Fibroblast of lung (primary cell): ENCODE measurements at places on chromosomes 2 and 18. TPM values are rescaled to one million over a fixed set of nuclear protein-coding genes. Genes with fewer than 3 reads are reported as not detected.

The FAM124B gene
- total RNA-seq, result not detected in 2 replicates

The HOXD10 gene
- total RNA-seq, result not detected in 2 replicates

The ARHGAP15 gene
- under 0.01 TPM in 1 of 2 replicates, not detected in the other for total RNA-seq

The SERPINB11 gene
- not detected in 2 replicates for total RNA-seq

The RPRM gene
- not detected in 2 replicates for total RNA-seq

The FNDC4 gene
- total RNA-seq, result 12.8 and 18.3 TPM in 2 replicates

The C2orf80 gene
- not detected in 2 replicates for total RNA-seq

The GPR39 gene
- total RNA-seq, result 0.26 and 1.3 TPM in 2 replicates

The RNF152 gene
- total RNA-seq, result 15.2 and 24.4 TPM in 2 replicates

GRCh38 chr2:14516844-14517243, 115.7 kb upstream of the LRATD1 start:
- no peak overlapping the region for H3K27ac ChIP-seq
- H3K4me1 ChIP-seq, result peaks cover 4% of the 10 kb centered on the region
- H3K27me3 ChIP-seq, result no peaks in the 10 kb centered on the region
- DNase-seq, result peak; percentile 83

DNA sequence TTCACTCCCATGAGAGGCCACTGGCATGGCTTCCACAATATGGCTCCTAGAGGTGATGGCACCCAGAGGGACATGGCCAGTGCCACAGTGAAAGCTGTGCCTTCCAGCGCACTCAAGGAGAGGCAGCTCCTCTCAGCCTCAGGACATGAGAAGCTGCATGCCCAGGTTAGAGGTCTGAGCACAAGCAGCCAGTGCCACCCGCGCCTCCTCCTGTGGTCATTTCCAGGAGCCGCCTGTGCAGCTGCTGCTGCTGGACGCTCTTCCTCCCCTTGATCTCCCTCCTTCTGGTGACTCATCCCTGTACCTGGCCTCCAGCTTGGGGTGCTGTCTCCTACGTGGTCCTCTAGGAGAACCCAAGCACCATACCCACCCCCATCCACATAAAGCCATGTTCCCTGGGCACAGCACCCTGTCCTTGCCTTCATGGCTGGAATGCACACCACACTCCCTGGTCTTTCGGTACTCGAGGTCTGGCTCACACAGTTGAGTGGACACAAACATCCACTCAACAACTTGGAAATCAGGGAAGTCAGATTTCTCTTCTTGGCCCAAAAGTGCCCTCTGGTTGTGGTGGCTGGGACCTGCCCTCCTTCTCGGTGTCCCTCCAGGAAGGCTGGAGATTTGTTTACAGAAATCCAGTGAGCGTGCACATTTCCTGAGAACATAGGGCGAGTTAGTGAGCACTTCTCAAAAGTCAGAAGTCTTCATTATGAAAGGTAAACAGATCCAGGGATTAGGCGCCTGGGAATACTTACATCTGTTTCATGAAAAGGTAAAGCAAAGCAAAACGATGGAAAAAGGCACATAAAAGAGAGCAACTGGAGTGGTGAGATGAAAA, 96.7 kb downstream of the EIPR1 start:
- H3K27ac ChIP-seq, result no peak overlapping the region
- H3K4me3 ChIP-seq, result no peak overlapping the region
- no peak for DNase-seq
- H3K4me1 ChIP-seq, result no peaks in the 10 kb centered on the region
- no peaks in the 10 kb centered on the region for H3K27me3 ChIP-seq
- no peaks in the 10 kb centered on the region for H3K36me3 ChIP-seq

DNA sequence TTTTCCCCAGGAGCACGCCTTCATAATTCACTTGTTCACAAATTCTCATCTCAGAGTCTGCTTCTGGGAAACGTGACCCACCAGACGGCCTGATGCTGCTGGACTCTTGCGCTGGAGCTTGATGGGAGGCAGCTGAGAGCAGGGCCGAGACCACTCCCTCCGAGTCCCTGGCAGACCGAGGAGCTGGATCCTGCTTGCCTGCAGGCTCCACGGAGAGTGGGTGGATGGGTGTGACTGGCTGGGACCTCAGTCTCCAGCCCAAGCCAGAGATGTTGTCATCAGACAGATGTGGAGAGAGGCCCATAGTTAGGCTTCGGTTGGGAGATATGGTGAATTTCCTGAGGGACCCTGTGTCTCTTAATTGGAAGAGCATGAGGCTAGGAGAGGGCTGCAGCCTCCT, 76.4 kb downstream of the TSN start:
- peaks cover 3% of the 10 kb centered on the region for H3K27me3 ChIP-seq
- no peaks in the 10 kb centered on the region for H3K4me1 ChIP-seq
- H3K4me3 ChIP-seq, result no peak overlapping the region
- no peak overlapping the region for H3K27ac ChIP-seq
- no peaks in the 10 kb centered on the region for H3K36me3 ChIP-seq

DNA sequence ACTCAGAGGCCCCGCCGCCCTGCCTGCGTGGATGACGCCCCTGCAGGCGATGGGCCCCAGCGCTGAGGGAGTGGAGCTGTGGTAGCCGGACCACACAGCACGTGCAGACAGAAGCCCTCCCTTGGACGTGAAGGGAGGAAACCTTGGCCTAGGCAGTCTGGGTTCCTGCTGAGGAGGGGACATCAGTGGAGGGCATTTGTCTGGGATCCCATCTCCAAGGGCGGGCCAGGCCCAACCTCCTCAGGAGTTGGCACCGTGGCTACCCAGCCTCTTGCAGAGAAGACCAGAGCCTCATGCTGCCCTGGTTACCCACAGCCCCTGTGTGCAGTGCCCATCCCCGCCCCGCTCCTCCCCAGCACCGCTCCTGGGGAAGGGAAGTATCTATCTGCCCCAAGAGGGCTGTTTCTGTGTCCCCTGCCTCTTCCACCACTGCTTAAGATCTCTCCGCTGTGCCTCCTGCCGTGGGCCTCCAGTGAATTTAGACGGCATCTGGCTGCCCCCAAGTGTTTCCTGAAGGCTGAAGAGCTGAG, 241.8 kb downstream of the KLHL29 start:
- DNase-seq, result no peak
- no peaks in the 10 kb centered on the region for H3K27me3 ChIP-seq
- no peak overlapping the region for H3K4me3 ChIP-seq
- H3K36me3 ChIP-seq, result no peaks in the 10 kb centered on the region
- no peaks in the 10 kb centered on the region for H3K4me1 ChIP-seq

- H3K36me3 ChIP-seq, result no peaks in the 10 kb centered on the region
- no peaks in the 10 kb centered on the region for H3K27me3 ChIP-seq
- H3K4me1 ChIP-seq, result peaks cover 3% of the 10 kb centered on the region
- H3K27ac ChIP-seq, result no peak overlapping the region
- DNase-seq, result no peak
Observed at GRCh38 chr2:64023485-64024258, 4.4 kb upstream of the VPS54 start.

DNA sequence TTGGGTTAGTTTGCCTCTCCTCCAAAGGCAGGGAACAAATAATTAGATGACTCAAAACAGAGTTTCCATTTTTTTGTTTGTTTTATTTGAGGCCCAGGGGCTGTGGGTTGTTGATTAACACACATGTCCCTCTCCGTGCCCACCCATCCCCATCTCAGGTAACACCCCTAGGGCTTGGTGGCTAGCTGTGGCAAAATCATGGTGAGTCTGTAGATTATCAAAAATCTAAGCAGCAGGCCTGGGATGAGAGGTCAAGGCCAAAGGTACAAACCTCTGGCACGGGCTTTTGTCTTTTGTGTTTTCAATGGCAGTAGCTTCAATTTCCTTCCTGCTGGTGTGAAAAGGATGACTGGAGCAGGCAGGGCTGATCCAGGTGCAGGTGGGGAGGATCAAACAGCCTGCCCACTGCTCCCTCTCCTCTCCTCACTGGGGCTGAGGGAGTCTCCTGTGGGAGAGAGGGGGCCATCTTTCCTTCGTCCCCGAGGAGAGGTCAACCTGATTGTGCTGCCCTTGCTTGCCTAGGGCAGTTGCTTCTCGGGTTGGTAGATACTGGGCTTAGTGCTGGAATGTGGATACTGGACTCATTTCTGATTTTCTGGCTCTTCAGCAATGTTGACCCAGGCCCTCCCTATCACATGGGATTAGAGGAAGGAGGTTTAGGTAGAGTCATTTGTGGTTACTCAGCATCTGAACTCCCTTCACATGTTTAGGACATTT, 31.9 kb upstream of the EML4 start:
- H3K27me3 ChIP-seq, result no peaks in the 10 kb centered on the region
- DNase-seq, result no peak
- no peak overlapping the region for H3K4me3 ChIP-seq
- no peak overlapping the region for H3K27ac ChIP-seq

GRCh38 chr2:224927011-224927410, 115.3 kb downstream of the DOCK10 start:
- peak overlapping the region; percentile 61 for H3K27ac ChIP-seq
- H3K4me3 ChIP-seq, result no peak overlapping the region
- H3K4me1 ChIP-seq, result peaks cover 19% of the 10 kb centered on the region
- H3K27me3 ChIP-seq, result no peaks in the 10 kb centered on the region
- no peak for DNase-seq

DNA sequence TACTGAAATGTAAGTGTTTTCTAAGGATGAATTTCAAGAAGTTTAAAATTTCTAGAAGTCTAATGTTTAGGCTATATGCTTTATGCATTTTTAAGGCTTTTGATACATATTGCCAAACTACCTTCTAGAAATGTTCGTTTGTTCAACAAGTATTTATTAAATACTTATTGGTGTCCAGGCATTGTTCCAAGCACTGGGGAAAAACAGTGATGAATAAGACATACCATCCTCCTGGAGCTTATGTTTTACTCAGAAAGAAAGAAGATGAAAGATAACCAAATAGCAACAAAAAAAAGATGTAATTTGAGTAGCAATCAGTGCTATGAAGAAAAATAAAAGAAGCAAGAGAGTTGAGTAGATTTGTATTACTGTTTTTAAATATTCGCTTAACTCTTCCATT, 692.9 kb downstream of the SLC4A3 start:
- no peaks in the 10 kb centered on the region for H3K4me1 ChIP-seq
- peak; percentile 19 for DNase-seq
- no peak overlapping the region for H3K4me3 ChIP-seq
- H3K27ac ChIP-seq, result no peak overlapping the region

- no peak overlapping the region for H3K4me3 ChIP-seq
- DNase-seq, result no peak
- no peaks in the 10 kb centered on the region for H3K36me3 ChIP-seq
- H3K27me3 ChIP-seq, result no peaks in the 10 kb centered on the region
Observed at GRCh38 chr18:62655520-62656219, 59.7 kb upstream of the PHLPP1 start.

DNA sequence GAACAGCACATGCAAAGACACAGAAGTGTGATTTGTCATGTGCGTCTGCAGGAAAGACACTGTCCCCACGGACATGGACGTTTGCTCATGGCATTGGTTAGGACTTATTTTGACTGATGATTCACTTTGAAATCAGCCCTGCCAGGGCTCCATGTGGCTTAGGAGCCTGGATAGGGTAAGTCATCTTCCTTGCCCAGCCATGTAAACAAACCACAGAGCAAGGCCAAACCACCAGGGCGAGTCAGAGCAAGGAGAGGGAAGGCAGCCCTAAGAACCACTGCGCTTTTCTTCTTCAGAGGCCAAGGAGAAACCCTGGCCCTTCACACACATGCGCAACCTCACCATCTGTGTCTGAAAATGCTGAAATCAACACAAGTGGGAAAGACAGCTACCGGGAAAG, 88.8 kb downstream of the GFPT1 start:
- H3K4me1 ChIP-seq, result peaks cover 16% of the 10 kb centered on the region
- no peaks in the 10 kb centered on the region for H3K36me3 ChIP-seq
- H3K27ac ChIP-seq, result peak overlapping the region; percentile 5
- no peak overlapping the region for H3K4me3 ChIP-seq
- H3K27me3 ChIP-seq, result no peaks in the 10 kb centered on the region
- DNase-seq, result peak; percentile 92

- H3K36me3 ChIP-seq, result no peaks in the 10 kb centered on the region
- no peak overlapping the region for H3K27ac ChIP-seq
- DNase-seq, result no peak
- no peak overlapping the region for H3K4me3 ChIP-seq
- no peaks in the 10 kb centered on the region for H3K27me3 ChIP-seq
Observed at GRCh38 chr2:96693286-96694200, 46.3 kb downstream of the LMAN2L start.

GRCh38 chr2:197198890-197199289, 111.7 kb downstream of the ANKRD44 start:
- no peak overlapping the region for H3K27ac ChIP-seq
- H3K4me1 ChIP-seq, result no peaks in the 10 kb centered on the region
- H3K36me3 ChIP-seq, result no peaks in the 10 kb centered on the region

DNA sequence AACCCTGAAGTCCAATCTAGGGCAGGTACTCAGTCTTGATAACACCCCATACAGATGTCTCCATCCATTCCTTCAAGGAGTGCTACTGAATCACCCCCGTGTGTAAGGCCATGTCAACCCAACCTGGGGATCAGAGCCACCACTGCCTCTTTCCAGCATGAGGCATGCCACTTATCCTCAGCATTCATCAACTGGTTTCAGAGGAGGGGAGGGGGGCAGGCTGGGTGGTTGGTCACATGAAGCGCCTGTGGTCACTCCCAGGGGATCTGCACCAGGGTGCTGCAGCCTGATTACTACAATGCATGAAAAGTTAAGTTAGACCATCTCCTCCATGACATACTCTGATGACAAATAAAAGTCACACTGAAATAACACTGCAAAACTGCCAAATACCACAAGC, 65.0 kb downstream of the UXS1 start:
- no peaks in the 10 kb centered on the region for H3K36me3 ChIP-seq
- no peaks in the 10 kb centered on the region for H3K4me1 ChIP-seq
- no peak overlapping the region for H3K4me3 ChIP-seq
- no peaks in the 10 kb centered on the region for H3K27me3 ChIP-seq
- H3K27ac ChIP-seq, result no peak overlapping the region

DNA sequence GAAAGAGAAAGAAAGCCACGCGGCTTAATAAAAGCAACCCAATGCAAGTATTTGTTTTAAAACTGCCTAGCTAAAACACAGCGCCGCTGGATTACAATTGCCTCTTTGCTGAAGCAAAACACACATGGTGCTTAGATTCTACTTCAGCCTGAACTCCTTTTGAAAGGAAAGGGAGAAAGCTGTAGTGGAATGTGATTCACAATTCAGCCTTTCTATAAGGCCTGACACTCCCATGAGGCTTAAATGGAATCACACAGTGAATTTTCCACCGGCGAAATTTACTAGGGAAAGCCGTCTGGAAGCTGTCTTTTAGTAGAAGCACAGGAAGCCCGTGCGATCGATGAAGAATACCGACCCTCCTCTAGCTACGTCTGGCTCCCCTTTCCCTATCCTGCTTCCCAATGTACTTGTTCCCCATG, 348.0 kb downstream of the DLGAP1 start:
- H3K27me3 ChIP-seq, result no peaks in the 10 kb centered on the region
- H3K4me1 ChIP-seq, result no peaks in the 10 kb centered on the region
- H3K27ac ChIP-seq, result no peak overlapping the region

GRCh38 chr2:195730912-195731311, 73.9 kb downstream of the SLC39A10 start:
- H3K4me3 ChIP-seq, result no peak overlapping the region
- no peak overlapping the region for H3K27ac ChIP-seq
- no peaks in the 10 kb centered on the region for H3K27me3 ChIP-seq
- DNase-seq, result no peak

DNA sequence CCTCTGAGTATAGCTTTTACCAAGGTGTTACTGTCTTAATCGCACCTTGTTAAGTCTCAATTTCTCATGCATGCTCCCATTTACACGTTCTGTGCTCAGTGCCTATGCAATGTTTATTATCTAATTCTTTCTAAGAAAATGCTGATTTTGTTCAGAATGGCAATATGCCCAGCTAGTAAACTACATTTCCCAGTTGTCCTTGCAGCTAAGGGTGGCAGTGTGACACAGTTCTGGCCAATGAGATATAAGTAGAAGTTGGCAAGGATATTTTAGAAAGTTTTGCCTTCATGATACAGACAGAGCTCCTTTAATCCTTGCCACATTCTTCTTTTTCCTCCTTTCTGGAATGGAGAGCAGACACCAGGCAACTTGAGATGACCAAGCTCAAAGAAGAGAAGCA, 45.3 kb downstream of the POLE4 start:
- no peak for DNase-seq
- H3K4me1 ChIP-seq, result no peaks in the 10 kb centered on the region
- no peak overlapping the region for H3K27ac ChIP-seq
- H3K36me3 ChIP-seq, result no peaks in the 10 kb centered on the region
